RCC 7860 (cell line): ENCODE measurements at places on chromosomes 2 and 18.

- DNase-seq, result no peak
Measured at GRCh38 chr2:187912950-187913349, 358.7 kb upstream of the TFPI start.

DNA sequence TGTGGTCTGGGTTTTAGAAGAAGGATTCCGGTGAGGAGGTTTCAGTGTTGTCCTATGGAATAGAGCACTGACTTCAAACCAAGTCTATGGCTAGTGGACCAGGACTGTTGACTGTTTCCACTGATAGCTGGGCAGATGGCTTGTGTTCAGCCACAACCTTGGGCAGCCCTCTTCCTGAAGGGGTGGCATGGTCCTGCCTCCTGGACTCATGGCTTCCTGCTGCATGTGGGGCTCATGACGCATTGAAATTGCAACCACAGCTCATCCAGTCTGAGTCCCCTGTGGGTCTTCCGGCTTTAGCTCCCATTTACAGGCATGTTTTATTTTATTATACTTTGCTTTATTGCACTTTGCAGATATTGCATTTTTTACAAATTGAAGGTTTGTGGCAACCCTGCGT lies 105.0 kb downstream of the B3GNT2 start:
- DNase-seq, result no peak

DNA sequence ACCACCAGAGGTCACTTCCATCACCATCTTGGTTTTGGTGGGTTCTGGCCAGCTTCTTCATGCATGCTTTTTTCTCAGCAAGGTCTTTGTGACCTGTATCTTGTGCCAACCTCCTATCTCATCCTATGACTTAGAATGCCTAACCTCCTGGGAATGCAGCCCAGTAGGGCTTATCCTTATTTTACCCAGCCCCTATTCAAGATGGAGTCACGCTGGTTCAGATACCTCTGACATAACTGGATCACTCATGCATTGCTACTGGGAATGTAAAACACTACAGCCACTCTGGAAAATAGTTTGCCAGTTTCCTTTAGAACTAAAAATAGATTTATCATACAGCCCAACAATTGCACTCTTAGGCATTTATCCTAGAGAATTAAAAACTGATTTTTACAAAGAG lies 219.2 kb downstream of the IRS1 start:
- DNase-seq, result peak; percentile 91

GRCh38 chr2:84702941-84703340 lies 177.9 kb downstream of the TRABD2A start:
- no peak for DNase-seq

DNA sequence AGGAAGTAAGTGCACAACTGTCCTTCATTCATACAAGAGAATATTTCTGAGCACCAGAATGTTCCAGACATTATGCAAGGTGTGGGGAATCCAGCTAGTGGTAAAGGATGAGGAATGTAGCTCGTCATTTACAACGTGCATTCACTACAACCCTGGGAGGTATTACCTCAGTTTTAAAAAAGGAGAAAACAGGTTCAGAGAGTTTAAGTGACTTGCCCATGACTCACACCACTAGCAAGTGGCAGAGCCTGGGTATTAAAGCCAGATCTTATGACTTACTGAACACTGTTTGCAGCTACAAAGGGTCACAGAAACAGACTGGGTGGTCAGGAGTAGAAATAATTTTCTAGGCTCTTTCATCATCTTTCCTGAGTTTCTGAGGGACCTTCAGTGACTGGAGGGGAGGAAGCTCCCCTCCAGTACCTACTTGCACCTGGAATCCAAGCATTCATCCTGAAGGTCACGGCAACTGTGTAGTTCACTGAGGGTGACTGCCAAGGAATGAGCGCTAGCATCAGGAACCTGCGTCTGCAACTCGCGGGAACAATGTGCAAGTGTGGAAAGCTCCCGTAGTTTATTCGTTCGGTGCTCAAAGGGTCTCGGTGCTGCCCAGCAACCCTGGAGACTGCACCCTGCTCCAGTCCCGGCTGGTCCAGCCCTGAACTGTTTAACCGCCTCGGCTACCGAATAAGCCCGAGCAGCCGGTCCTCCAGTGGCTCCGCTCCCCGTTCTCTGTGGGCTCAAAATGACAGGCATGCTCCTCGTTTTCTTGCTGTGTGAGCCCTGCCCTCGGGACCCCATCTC lies 647 bp downstream of the CCDC121 start:
- DNase-seq, result peak; percentile 98

DNA sequence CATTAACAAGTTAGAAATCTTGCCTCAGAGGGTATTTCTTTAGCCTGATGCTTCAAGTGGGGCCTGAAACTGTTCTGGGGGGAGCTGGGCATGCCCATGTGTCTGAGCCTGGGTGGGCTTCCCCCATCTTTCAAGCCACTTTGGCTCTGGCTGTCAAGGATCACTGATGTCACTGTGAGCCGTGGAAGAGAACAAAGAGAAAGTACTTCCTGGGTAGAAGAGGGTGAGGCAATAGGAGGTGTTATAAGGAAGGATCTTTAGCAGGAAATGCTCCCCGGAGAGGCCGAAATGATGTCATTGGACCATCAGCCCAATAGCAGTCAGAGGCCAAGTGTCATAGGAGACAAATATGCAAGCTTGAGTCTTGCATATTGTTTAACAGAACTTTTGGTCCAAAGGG lies 228.4 kb upstream of the MEX3C start:
- DNase-seq, result no peak

- DNase-seq, result no peak
Measured at GRCh38 chr2:111222204-111222866, 101.6 kb downstream of the BCL2L11 start.

DNA sequence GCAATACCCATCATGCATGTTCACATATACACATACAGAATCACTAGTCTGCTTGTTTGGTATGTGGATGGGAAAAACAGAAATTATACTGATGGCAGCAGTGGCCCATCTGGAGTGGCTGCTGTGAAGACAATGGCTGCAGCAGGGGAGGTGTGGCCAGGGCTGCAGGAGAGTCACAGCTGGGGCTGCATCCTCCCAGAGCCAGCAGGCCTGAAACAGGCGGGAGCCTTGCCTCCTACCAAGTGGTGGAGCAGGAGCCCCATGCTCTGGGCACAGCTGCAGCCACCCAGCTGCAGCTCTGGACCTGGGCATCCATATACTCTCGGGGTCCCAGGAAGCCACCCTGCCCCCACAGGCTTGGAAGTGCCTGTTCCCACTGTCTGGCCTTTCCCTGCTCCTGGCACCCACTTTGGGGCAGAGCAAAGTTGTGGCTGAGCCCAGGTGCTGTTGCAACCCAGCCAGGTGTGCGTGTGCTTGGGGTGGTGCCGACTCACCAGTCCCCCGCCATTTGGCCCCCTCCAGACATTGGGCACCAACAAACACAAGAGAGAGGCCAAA lies 136.6 kb downstream of the SPAG16 start:
- DNase-seq, result no peak

- no peak for DNase-seq
Measured at GRCh38 chr2:217979151-217979811, 23.5 kb downstream of the TNS1 start.

DNA sequence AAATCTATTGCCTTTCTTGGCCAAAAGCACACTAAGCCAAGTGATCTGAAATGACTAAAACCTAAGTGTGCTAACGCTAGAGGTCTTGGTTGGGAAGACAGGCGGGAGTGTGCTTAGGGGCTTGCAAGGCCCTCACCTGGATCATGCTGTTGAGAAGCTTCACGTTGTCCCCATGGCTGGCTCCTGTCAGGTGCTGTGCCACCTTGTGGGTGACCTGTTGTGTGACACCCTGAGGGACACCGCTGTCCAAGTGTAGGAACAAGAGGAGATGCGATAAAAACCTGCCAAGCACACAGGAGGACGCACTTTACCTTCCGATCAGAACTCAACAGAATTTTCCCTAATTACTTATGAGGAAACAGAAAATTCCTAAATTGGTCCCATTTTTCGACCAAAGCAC lies 50.8 kb downstream of the EPG5 start:
- DNase-seq, result no peak

- no peak for DNase-seq
Measured at GRCh38 chr18:41134426-41134825, 820.6 kb upstream of the PIK3C3 start.

DNA sequence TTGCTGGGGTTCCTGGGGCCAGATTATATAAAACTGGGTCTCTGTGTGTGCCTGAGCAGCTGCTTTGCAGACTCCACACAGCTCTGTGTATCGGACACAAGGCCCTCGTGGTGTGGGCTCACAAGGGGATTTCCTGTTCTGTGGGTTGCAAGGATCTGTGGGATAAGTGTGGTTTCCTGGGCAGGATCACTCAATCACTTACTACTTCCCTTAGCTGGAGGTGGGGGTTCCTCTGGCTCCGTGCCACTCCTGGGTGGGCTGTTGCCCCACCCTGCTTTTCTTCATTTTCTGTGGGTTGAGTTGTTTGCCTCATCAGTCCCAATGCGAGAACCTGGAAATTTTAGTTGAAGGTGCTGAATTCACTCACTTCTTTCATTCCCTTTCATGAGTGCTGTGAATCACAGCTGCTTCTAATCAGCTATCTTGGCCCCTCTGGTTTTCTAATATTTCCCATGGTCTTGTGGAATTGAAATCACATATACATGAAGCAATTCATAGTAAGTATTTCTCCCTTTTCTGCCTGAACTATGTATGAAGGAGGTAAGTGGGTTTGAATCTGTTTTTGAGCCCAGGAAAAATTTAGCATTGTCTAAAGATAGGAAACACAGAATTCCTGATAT lies 196.3 kb downstream of the DCDC2C start:
- no peak for DNase-seq

GRCh38 chr18:10015288-10015701 lies 101.5 kb downstream of the VAPA start:
- DNase-seq, result no peak

GRCh38 chr2:182504903-182505302 lies 78.1 kb upstream of the PDE1A start:
- no peak for DNase-seq

- DNase-seq, result no peak
Measured at GRCh38 chr2:187878112-187878511, 323.9 kb upstream of the TFPI start.

- peak; percentile 35 for DNase-seq
Measured at GRCh38 chr2:20225294-20226151, 593 bp upstream of the SDC1 start.

GRCh38 chr18:12637901-12638643 lies 19.8 kb downstream of the SPIRE1 start:
- DNase-seq, result no peak

DNA sequence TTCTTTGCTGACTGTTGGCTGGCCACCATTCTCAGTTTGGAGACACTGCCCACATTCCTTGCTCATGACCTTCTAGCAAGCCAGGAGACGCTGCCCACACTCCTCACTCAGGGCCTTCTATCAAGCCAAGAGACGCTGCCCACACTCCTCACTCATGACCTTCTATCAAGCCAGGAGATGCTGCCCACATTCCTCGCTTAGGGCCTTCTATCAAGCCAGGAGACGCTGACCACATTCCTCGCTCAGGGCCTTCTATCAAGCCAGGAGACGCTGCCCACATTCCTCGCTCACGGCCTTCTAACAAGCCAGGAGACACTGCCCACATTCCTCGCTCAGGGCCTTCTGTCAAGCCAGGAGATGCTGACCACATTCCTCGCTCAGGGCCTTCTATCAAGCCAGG lies 131.3 kb upstream of the CBLN2 start:
- DNase-seq, result peak; percentile 40

GRCh38 chr2:136239079-136239685 lies 121.2 kb upstream of the CXCR4 start:
- DNase-seq, result no peak

DNA sequence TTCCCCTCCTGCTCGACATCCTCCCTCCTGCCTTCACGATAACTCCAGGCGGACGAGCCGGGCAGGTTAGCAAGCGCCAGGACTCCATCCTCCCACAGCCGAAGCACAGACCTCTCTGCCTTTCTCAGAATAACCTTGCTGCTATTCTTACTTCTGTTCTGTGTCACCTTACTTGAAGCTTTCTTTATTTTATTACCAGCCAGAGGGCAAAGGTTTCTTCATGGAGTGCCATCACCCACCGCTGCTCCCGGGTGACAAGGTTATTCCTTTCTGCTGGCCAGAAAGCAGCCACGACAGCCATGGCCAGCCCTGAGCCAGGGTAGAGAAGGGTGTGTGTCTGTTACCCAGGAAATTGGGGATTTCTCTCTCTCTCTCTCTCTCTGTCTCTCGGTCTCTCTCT lies 227.1 kb downstream of the ANAPC1 start:
- no peak for DNase-seq

- DNase-seq, result no peak
Measured at GRCh38 chr2:182550234-182550633, 123.4 kb upstream of the PDE1A start.

DNA sequence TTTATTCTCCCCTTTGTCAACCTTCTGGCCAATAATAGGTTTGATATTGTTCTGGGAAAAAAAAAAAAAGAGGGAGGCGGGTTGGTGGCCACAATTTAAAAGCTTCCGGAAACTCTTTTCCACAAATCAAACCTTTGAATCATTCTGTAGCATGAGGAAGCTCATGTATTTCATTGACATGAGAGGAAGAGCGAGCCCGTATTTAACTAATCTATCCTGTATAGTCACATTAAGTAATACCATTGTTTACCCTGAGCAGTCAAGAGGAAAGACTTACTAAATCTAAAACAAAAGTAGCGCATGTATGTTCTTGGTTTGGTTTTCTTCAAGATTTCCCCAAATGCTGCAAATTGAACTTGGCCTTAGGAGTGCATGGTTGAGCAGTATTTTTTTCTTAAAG lies 120.1 kb downstream of the NCKAP5 start:
- DNase-seq, result no peak

GRCh38 chr2:190052307-190052706 lies 10.2 kb downstream of the MSTN start:
- no peak for DNase-seq

- no peak for DNase-seq
Measured at GRCh38 chr18:64127172-64127571, 21.7 kb downstream of the LINC00305 start.

DNA sequence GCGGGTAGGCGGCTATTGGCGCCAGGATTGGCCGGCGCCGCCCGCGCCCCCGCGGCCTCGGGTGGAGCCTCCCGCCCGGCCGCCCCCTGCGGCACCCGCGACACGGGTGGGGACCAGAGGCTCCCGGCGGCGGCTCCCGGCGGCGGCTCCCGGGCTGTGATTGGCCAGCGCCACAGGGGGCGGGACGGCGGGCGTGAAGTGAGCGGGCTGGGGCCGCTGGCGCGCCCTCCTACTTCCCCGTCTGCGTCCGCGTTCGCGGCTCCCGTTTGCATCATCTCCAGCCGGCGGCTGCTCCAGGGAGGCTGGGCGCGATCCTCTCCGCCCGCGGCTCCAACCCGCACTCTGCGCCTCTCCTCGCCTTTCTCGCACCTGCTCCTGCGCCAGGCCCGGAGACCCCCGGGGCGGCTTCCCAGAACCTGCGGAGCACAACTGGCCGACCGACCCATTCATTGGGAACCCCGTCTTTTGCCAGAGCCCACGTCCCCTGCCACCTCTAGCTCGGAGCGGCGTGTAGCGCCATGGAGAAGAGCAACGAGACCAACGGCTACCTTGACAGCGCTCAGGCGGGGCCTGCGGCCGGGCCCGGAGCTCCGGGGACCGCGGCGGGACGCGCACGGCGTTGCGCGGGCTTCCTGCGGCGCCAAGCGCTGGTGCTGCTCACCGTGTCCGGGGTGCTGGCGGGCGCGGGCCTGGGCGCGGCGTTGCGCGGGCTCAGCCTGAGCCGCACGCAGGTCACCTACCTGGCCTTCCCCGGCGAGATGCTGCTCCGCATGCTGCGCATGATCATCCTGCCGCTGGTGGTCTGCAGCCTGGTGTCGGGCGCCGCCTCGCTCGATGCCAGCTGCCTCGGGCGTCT lies at the start of gene SLC1A4:
SLC1A4 (plus strand) TSS at position 274 of the 856 bp plus-strand sequence; CDS start at position 519, 245 bp downstream.
- peak; percentile 76 for DNase-seq

GRCh38 chr2:58130238-58130637 lies 83.6 kb downstream of the VRK2 start:
- no peak for DNase-seq

- no peak for DNase-seq
Measured at GRCh38 chr2:179550214-179550613, 285.6 kb upstream of the SESTD1 start.
